ENCODE measurements at places on chromosomes 13 and 19.

- DNase-seq, result no peak
Observed at GRCh38 chr13:44523146-44524015, 52.7 kb downstream of the TSC22D1 start.

GRCh38 chr19:52724701-52725514 lies 9.9 kb downstream of the ZNF611 start:
- DNase-seq, result no peak

- DNase-seq, result no peak
Observed at GRCh38 chr19:46407856-46408663, 5.3 kb downstream of the CCDC8 start.

- DNase-seq, result no peak
Observed at GRCh38 chr19:32223106-32223505, 122.3 kb upstream of the ZNF507 start.

DNA sequence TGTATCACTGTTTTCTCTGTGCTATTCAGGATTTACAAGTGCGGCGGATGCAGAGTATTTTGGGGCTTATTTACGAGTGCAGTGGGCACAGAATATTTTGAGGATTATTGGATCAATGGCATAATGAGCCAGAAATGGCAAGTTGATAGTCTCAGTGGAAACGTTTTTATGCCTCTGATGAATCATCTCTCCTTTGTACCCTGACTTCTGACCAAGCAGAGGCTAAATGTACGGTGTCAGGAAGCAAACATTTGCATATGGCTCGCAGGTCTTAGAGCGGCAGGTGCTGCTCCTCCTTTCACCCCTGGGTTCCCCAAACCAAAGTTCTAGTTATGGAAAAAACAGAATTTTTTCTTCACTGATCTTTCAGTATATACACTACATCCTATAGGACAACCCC lies 94.5 kb downstream of the LIG4 start:
- DNase-seq, result no peak
